ENCODE measurements at places on chromosomes 1 and 21. TPM values are rescaled to one million over a fixed set of nuclear protein-coding genes. Genes with fewer than 3 reads are reported as not detected.

- DNase-seq = no peak
Measured at GRCh38 chr1:106584107-106584506, 472.4 kb upstream of the PRMT6 start.

The CCDC27 gene
- not detected for total RNA-seq

- DNase-seq = no peak
Measured at GRCh38 chr1:172450524-172450885, 6.6 kb upstream of the PIGC start.

The KCNT2 gene
- total RNA-seq = 2.6 TPM

DNA sequence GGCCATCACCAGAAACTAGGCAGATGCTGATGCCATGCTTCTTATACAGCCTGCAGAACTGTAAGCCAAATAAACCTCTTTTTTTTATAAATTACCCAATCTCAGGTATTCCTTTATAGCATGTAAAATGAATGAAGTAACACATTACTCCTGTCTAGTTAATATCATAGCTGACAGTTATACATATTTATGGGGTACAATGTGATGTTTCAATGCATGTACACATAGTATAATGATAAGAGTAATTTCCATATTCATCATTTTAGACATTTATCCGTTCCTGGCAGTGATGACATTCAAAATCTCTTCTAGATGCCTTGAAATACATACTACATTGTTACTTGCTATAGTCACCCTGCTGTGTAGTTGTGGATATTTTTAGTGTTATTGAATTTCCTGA is 85.4 kb upstream of the SLC35F3 start:
- DNase-seq = no peak

DNA sequence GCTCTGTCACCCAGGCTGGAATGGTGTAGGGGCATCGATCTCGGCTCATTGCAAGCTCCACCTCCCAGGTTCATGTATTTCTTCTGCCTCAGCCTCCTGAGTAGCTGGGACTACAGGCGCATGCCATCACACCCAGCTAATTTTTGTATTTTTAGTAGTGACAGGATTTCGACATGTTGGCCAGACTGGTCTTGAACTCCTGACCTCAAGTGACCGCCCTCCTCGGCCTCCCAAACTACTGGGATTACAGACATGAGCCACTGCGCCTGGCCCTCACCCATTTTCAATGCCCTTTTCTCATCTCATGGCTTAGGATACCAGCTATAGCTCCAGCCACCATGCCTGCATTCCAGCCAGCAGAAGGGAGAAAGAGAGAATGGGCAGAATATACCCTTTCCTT is 12.9 kb upstream of the SOX13 start:
- no peak for DNase-seq

The TNFRSF18 gene
- not detected for total RNA-seq

The CFAP126 gene
- not detected for total RNA-seq

GRCh38 chr1:18166341-18166740 is 58.7 kb downstream of the IGSF21 start:
- no peak for DNase-seq

The ORC1 gene
- 0.33 TPM for total RNA-seq

The EVI5 gene
- 31.2 TPM for total RNA-seq

The LRRC53 gene
- not detected for total RNA-seq

The FCGR3A gene
- total RNA-seq = 23.9 TPM

DNA sequence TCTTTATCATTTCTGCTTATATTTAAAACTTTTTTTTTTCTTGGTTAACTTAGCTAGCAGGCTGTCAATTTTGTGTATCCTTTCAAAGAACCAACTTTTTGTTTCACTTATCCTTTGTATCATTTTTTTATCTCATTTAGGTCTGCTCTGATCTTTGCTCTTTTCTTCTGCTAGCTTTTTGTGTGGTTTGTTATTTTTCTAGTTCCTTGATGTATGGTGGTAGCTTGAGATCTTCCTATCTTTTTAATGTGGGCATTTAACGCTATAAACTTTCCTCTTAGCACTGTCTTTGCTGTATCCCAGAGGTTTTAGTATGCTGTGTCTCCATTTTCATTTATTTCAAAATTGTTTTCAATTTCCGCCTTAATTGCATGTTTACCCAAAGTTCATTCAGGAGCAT is 36.5 kb downstream of the FOXJ3 start:
- no peak for DNase-seq

- no peak for DNase-seq
Measured at GRCh38 chr1:47213230-47213963, 18.6 kb downstream of the TAL1 start.

The ELF3 gene
- total RNA-seq = 367 TPM

DNA sequence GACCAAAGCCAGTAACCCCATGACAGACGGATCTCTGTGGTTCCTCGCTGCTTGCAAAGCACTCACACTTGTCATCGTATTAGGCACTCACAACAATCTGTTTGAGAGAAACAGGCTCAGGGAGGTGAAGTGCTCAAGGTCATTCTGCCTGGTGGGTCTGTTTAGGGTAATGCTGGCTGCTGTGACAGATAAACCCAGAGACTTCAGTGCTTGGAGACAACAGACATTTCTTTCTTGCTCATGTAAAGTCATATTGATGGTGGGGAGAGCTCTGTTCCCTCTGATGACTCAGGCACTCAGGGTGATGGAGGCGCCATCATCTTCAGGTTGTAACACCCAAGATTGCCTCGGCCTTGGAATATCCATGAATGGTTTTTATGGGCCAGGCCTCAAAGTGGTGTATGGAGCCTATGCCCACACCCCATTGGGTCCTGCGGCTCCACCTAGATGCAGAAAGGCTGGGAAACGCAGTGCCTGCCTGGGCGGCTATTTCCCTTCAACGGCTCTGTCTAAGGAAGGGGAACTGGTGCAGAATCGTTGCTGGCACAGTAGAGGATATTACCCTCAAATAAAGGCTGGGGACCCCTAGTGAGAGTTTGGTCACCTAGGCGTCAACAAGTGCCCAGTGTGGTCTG is 71.6 kb upstream of the SELENON start:
- DNase-seq = no peak

The LDLRAD2 gene
- not detected for total RNA-seq

The ADAMTS4 gene
- total RNA-seq = 4.8 TPM

The ADIPOR1 gene
- 87.2 TPM for total RNA-seq

The KCNK1 gene
- 0.96 TPM for total RNA-seq

GRCh38 chr21:25107708-25108107 is 499.6 kb downstream of the MRPL39 start:
- DNase-seq = no peak

- no peak for DNase-seq
Measured at GRCh38 chr1:243715285-243715684, 134.8 kb downstream of the AKT3 start.

GRCh38 chr1:162756523-162756922 is 34.0 kb upstream of the HSD17B7 start:
- DNase-seq = no peak

The LYPD8 gene
- total RNA-seq = not detected

The SSBP3 gene
- 21.3 TPM for total RNA-seq
